ENCODE measurements at places on chromosomes 6 and 20. TPM values are rescaled to one million over a fixed set of nuclear protein-coding genes. Genes with fewer than 3 reads are reported as not detected.

The OR2J3 gene
- not detected for total RNA-seq

The CENPQ gene
- total RNA-seq, result 34.8 TPM

The OPRM1 gene
- total RNA-seq, result not detected

The C6orf47 gene
- total RNA-seq, result 37.5 TPM

The NOX3 gene
- total RNA-seq, result not detected

The POM121L2 gene
- total RNA-seq, result not detected

The PNPLA1 gene
- 0.05 TPM for total RNA-seq

The LPA gene
- not detected for total RNA-seq

The SLC22A7 gene
- total RNA-seq, result not detected

The EYA2 gene
- total RNA-seq, result 0.15 TPM

The NHLRC1 gene
- total RNA-seq, result 3.4 TPM

The COL11A2 gene
- total RNA-seq, result 0.02 TPM

Data from M059J (cell line).